CD4-positive, CD25-positive, alpha-beta regulatory T cell (primary cell): ENCODE measurements at places on chromosomes 16 and 17. TPM values are rescaled to one million over a fixed set of nuclear protein-coding genes. Genes with fewer than 3 reads are reported as not detected.

Gene NGFR
- not detected for polyA plus RNA-seq

Gene TRPV2
- polyA plus RNA-seq: 142 TPM

Gene FBXW10
- polyA plus RNA-seq: not detected

Gene CDH8
- polyA plus RNA-seq: not detected

Gene GH2
- not detected for polyA plus RNA-seq

Gene POLG2
- 10.2 TPM for polyA plus RNA-seq

Gene CMTM2
- polyA plus RNA-seq: not detected

Gene ETV4
- not detected for polyA plus RNA-seq

Gene CDC42EP4
- 0.31 TPM for polyA plus RNA-seq

Gene KRTAP16-1
- polyA plus RNA-seq: 0.17 TPM

Gene MT1X
- 160 TPM for polyA plus RNA-seq

Gene TP53TG3D
- polyA plus RNA-seq: not detected

Gene GPR142
- not detected for polyA plus RNA-seq

Gene CAVIN1
- 0.14 TPM for polyA plus RNA-seq

Gene TP53TG3C
- polyA plus RNA-seq: not detected

Gene LGALS9B
- not detected for polyA plus RNA-seq

Gene AARSD1
- 39.2 TPM for polyA plus RNA-seq

Gene CISD3
- polyA plus RNA-seq: 31.7 TPM

Gene C1QTNF1
- not detected for polyA plus RNA-seq

Gene ZNF205
- polyA plus RNA-seq: not detected

Gene RAB11FIP4
- 28.4 TPM for polyA plus RNA-seq

Gene CCL17
- not detected for polyA plus RNA-seq

Gene ZDHHC1
- polyA plus RNA-seq: not detected

Gene KRTAP4-9
- polyA plus RNA-seq: not detected

Gene GFAP
- polyA plus RNA-seq: not detected

Gene HOXB13
- not detected for polyA plus RNA-seq

Gene SKAP1
- 373 TPM for polyA plus RNA-seq

Gene PIRT
- polyA plus RNA-seq: not detected

Gene ACSM2A
- polyA plus RNA-seq: not detected

Gene RECQL5
- polyA plus RNA-seq: 9.6 TPM

Gene THOC6
- polyA plus RNA-seq: 39.4 TPM

Gene SGCA
- not detected for polyA plus RNA-seq

Gene SHCBP1
- polyA plus RNA-seq: 1.1 TPM

Gene SPAG9
- polyA plus RNA-seq: 5.6 TPM

Gene SLC52A1
- 0.27 TPM for polyA plus RNA-seq

Gene AP1G1
- polyA plus RNA-seq: 11.9 TPM

Gene RNF227
- 3.7 TPM for polyA plus RNA-seq

Gene WNT9B
- not detected for polyA plus RNA-seq

Gene DPEP3
- polyA plus RNA-seq: 0.19 TPM

Gene MYH1
- not detected for polyA plus RNA-seq

Gene GAST
- polyA plus RNA-seq: not detected

Gene KRT17
- polyA plus RNA-seq: not detected

Gene KRT36
- polyA plus RNA-seq: not detected

Gene NPIPA3
- polyA plus RNA-seq: not detected

Gene LPCAT2
- not detected for polyA plus RNA-seq

Gene AMFR
- 21.1 TPM for polyA plus RNA-seq

Gene KRT28
- polyA plus RNA-seq: not detected

Gene RRAD
- polyA plus RNA-seq: not detected

Gene GCGR
- not detected for polyA plus RNA-seq
